ENCODE measurements at places on chromosomes 4 and X. TPM values are rescaled to one million over a fixed set of nuclear protein-coding genes. Genes with fewer than 3 reads are reported as not detected.

DNA sequence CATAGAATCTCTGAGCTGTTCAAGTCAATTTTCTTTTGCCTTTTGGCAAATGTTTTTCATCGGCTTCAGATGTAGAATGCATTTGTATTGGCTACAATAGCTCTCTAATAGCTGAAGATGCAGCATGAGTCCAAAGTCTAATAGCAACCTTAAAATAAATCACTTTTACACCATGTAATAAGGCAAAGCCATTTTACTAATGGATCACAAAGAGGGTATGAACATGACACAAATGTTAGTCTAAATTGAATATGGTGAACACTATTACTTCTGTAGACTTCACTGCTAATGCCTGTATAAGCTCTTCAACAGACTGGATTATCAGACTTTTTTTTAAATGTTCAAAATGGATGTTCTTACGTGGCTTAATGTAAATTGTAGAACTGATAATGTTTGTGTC, 645.3 kb downstream of the TLL1 start:
- H3K4me3 ChIP-seq, result no peak overlapping the region
- no peaks in the 10 kb centered on the region for H3K36me3 ChIP-seq
- no peaks in the 10 kb centered on the region for H3K4me1 ChIP-seq
- H3K27me3 ChIP-seq, result no peaks in the 10 kb centered on the region
- no peak for DNase-seq
- H3K27ac ChIP-seq, result no peak overlapping the region

DNA sequence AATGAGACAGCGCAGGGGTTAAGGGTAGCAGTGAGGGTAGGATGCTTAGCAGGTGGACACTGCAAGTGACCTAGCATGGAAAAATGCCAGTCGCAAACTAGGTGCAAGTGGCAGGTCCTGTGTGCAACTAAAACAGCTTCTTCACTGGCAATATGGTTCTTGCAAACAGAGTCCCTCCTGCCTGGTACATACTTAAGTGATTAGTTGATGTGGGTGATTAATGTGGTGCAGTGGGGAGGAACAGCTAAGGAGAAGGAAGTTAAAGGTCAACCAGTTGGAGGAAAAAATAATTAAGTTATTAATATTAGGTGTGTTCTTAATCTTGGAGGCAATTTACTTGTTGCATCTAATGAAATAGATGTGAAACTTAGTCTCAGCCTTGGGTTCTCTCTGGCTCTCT, 121.6 kb upstream of the IGFBP7 start:
- no peaks in the 10 kb centered on the region for H3K27me3 ChIP-seq
- no peak for DNase-seq
- H3K36me3 ChIP-seq, result no peaks in the 10 kb centered on the region
- H3K4me1 ChIP-seq, result peaks cover 6% of the 10 kb centered on the region

DNA sequence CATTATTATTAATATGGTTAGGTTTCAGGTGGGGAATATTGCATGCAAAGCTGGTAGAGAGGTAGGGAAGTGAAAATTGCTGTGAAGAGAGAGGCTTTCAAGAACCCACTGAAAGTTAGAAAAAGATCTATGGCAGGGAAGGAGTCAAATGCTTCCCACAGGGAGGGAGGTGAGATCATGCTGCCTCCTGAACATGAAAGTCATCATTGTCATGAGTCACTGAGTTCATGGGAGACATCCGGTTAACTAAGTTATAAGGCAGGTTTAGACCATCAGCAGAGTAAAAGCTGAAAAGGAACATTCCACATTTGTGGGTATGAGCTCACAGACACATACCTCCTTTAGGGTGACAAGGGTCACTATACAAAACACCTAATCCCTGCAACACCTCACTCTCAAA, 16.2 kb downstream of the GATB start:
- no peak overlapping the region for H3K4me3 ChIP-seq
- H3K4me1 ChIP-seq, result no peaks in the 10 kb centered on the region

GRCh38 chr4:83561381-83561780, 25.5 kb downstream of the GPAT3 start:
- peak; percentile 60 for DNase-seq
- H3K4me1 ChIP-seq, result peaks cover 45% of the 10 kb centered on the region
- no peaks in the 10 kb centered on the region for H3K27me3 ChIP-seq
- H3K36me3 ChIP-seq, result no peaks in the 10 kb centered on the region
- no peak overlapping the region for H3K4me3 ChIP-seq

DNA sequence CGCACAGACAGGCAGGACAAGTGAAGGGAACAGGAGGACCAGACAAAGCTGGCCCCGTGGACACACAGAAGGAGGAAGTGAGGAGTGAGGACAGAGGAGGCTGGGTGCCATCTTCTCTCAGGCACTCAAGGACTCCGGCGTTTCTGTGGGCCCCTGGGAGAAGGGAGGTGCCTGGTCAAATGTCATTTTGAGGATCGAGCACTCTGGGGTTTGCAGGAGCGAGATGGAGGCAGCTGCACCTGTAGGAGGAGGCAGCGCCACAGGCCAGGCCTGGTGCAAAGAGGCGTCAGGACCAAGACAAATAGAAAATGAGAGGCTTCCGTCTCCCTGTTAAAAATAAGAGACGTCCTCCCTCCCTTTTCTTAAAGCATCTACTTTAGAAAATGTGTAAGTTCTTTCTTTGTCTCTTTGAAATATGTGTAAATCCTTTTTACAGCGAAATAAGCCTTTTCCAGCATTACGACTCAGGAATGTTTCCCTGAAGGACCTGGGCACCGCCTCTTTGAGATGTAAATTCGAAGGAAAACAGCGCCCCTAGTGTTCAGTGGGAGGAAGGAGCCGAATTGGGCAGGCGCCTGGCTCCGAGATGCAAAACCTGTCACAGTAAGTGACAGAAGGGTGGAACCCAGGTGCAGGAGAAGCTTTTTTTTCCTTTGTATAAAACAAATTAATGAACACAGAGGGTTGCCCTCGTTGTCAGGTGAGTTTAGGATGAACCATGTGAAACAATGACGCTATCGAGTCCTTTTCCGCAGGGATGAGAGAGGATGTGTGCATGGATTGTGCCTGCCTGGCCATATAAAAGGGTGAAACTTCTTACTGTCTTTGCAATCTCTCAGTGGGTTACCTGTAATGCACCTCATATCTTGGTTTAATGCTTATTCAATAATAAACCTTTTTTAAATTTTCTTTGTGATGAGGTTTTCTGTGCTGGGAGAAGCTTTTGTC, 1.4 kb upstream of the C4orf50 start:
- peak; percentile 43 for DNase-seq
- no peak overlapping the region for H3K27ac ChIP-seq
- H3K36me3 ChIP-seq, result no peaks in the 10 kb centered on the region
- peaks cover 37% of the 10 kb centered on the region for H3K27me3 ChIP-seq
- no peak overlapping the region for H3K4me3 ChIP-seq
- no peaks in the 10 kb centered on the region for H3K4me1 ChIP-seq

- H3K4me1 ChIP-seq, result peaks cover 30% of the 10 kb centered on the region
- no peaks in the 10 kb centered on the region for H3K27me3 ChIP-seq
- no peak for DNase-seq
- no peak overlapping the region for H3K4me3 ChIP-seq
These were observed 56.0 kb downstream of the TMEM131L start for GRCh38 chr4:153521999-153522801.

DNA sequence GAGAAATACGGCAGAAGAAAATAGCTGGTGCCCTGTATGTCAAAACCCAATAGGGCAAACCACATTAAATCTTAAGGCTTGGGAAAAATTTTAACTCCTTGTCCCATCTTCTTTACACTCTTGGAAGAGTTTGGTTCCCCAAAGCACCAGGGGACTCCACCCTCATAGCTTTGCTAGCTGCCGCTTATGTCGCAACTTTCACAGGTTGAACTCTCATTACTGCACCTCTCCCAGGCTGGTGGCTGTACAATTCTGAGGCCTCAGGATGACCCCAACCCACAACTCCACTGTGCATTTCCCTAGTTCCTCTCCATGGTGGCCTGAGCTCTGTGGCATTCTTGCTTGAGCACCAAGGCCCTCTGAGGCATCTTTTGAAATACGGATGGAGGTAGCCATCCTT, 1478.8 kb downstream of the FAM133A start:
- no peaks in the 10 kb centered on the region for H3K36me3 ChIP-seq
- H3K27ac ChIP-seq, result no peak overlapping the region
- H3K4me3 ChIP-seq, result no peak overlapping the region
- no peak for DNase-seq

GRCh38 chr4:37464373-37465128, 220.0 kb downstream of the NWD2 start:
- H3K27ac ChIP-seq, result peak overlapping the region; percentile 99
- H3K36me3 ChIP-seq, result peaks cover 29% of the 10 kb centered on the region
- H3K4me3 ChIP-seq, result peak overlapping the region; percentile 78
- no peaks in the 10 kb centered on the region for H3K27me3 ChIP-seq
- peaks cover 49% of the 10 kb centered on the region for H3K4me1 ChIP-seq
- DNase-seq, result peak; percentile 58

DNA sequence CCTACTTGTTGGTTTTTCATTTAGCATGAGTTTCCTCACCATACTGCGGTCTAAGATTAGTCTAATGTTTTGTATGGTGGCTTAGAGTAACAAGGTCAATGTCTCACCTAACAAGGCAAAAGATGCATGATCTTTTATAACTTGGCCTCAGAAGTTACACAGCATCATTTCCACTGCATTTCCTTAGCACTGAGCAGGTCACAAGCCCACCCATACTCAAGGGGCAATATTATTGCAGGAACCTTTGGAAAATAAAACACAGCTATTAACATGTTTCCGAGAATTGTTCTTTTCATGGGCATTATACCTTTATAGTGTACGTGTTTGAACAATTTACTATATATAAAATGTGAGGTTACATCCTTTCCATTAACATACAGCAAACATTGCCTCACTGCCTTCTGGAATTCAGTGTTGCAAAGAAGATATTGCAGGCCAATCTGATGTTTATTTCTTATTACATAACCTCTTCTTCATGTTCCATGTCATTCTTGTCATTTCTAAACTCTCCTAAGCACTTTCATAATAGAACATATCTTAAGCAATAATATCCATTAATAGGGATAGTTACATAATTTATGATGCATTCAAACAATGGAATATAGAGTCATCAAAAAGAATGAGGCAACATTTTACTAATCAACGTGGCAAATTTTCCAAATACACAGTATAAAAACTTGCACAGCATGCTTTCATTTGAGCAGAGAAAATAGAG, 153.8 kb downstream of the AREG start:
- H3K4me3 ChIP-seq, result no peak overlapping the region
- no peak for DNase-seq
- no peaks in the 10 kb centered on the region for H3K36me3 ChIP-seq
- no peaks in the 10 kb centered on the region for H3K27me3 ChIP-seq

Gene ATXN3L
- not detected for total RNA-seq

DNA sequence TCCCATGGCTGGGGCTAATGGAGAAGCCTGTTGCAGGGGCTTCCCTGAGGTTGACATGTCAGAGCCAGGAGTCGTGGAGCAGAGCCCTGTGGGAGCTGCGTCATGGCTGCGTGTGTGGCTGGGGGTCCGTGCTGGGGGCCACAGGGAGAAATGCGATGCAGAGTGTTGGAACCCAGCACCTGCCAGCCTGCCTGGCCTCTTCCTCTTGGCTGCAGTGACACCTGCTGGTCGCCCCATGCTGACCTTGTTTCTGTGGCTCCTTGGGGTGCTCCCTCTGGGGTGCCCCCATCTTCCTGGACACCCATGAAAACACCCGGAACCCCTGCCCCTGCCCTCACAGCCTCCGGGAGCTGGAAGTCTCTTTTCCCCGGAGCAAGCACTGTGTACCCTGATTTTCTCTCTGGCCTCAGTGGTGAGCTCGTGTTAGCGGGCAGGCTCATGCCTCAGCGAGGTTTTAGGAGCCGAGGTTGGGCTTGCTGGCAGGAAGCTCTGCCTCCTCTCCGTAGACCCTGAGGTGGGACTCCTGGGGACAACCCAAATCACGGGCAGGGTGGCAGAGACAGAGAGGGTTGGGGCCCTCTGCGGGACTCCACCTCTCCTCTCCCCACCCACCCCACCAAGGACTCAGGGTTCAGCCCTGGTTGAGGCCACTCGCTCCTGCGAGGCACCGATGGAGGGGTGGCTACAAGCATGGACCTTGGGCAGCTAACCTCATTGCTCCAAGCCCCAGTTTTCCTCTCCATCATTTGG, 103.7 kb downstream of the SORCS2 start:
- DNase-seq, result peak; percentile 32
- no peak overlapping the region for H3K27ac ChIP-seq
- peaks cover 81% of the 10 kb centered on the region for H3K27me3 ChIP-seq
- no peaks in the 10 kb centered on the region for H3K4me1 ChIP-seq
- no peak overlapping the region for H3K4me3 ChIP-seq

Gene NDUFA1
- 77.5 TPM for total RNA-seq

DNA sequence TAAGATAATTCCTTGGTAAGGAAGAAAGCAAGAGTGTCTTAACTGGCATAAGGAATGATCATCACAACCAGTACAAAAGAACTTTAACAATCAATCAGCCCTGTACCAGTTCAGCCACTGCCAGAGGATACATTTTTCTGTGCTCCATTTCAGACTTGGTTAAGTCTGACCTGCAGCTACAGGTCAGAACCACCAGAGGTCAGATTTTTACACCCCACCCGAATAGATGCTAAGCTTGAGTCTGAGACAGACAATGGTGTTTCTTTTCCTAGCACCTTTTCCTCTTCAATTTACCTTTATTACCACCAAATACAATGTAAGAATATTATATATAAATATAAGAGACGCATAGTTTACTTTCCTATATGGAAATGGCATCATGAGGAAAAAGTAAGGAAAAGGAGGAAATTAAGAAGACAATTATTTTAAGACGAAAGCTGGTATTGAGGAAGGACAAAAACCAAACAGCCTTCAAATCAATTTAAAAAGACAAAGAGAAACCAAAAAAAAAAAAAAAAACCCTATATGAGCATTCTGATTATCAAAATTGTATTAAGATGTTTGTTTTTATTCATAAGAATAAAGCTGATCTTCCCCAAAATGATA, 215.3 kb upstream of the TTC29 start:
- no peak overlapping the region for H3K27ac ChIP-seq
- no peaks in the 10 kb centered on the region for H3K4me1 ChIP-seq
- H3K4me3 ChIP-seq, result no peak overlapping the region

DNA sequence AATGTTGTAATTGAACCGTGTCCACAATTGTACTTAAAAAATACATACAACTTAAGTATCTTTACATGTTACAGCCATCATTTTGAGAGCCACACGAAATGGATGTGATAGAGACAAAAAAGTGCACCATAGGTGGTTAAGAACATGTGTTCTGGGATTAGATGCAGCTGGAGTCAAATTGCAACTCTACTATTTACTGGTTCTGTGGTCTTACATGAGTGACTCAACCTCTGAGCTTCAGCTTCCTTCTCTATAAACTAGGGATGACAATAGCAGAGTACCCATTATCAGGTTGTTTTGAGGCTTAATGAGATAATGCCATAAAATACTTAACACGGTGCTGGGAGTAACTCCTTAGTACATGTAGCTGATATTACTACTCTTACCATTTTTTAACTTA, 130.4 kb downstream of the IDS start:
- H3K27me3 ChIP-seq, result peaks cover 19% of the 10 kb centered on the region
- no peaks in the 10 kb centered on the region for H3K36me3 ChIP-seq
- no peak overlapping the region for H3K4me3 ChIP-seq
- no peak for DNase-seq
- H3K4me1 ChIP-seq, result no peaks in the 10 kb centered on the region
- no peak overlapping the region for H3K27ac ChIP-seq

- H3K4me1 ChIP-seq, result no peaks in the 10 kb centered on the region
- H3K27ac ChIP-seq, result no peak overlapping the region
- H3K4me3 ChIP-seq, result no peak overlapping the region
- H3K27me3 ChIP-seq, result no peaks in the 10 kb centered on the region
- DNase-seq, result no peak
These were observed 4.6 kb upstream of the CHRNA9 start for GRCh38 chr4:40330536-40330935.

Gene MTCP1
- total RNA-seq, result 12.5 TPM

Gene SLC9A6
- total RNA-seq, result 19.7 TPM

Gene JAKMIP1
- not detected for total RNA-seq
